ENCODE measurements at places on chromosomes 2 and 18. TPM values are rescaled to one million over a fixed set of nuclear protein-coding genes. Genes with fewer than 3 reads are reported as not detected.

- DNase-seq = no peak
These were observed 337.7 kb upstream of the CHAC2 start for GRCh38 chr2:53429901-53430300.

DNA sequence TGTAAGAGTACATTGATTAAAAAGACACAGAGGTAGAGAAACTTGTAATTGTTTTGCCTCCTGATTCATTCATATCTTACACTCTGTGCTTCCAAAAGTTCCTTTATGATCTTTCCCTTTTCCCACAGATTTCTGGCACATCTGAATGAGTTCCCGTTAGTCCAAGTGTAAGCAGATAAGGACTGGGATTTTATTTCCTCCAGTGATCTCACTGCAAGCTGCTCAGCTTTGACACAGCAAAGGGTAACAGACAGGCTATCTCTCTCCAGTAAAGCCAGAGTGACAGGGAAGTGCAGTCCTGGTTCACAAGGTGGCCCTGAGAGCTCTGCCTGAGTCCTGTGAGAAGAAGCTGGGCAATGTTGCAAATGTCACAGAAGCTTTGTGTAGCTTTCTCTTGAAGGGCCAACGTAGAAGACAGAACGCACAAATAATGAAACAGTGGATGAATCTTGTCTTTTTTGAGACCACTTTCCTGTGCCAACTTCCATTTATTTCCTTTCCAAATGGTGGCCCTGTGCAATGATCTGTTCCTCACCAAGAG, 32.5 kb upstream of the KCNE4 start:
- DNase-seq = no peak

- DNase-seq = peak; percentile 73
These were observed at the start of gene FHOD3 for GRCh38 chr18:36297417-36298125. Gene FHOD3, plus strand, starts transcription at chr18:36297713. Its CDS starts 123 bp downstream, at chr18:36297836.

- no peak for DNase-seq
These were observed 19.2 kb downstream of the PRKCE start for GRCh38 chr2:45670646-45671045.

DNA sequence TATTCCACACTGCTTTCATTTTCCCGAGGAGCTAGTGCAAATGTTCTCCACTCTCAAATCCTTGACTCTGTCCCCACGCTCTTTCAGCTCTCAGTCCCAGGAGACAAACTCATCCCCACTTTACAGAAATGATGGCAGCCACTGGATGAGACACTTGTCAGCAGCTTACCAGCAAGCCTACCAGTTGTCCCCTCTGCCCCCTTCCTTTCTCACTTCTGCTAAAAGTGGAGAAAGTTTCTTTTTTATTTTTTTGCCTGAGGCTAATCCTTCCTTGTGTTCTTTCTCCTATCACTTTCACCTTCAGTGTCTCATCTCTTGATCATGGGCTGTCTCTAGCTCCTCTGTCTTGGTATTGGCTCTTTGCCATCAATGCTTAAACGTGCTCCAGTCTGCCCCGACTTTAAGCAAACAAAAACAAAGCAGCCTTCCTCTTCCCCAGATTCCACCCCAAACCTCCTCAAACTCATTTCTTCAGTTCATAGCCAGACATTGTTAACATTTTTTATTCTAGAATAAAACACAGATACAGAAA, 64.5 kb downstream of the TTC32 start:
- no peak for DNase-seq

GAL3ST2 gene
- 1.7 TPM for total RNA-seq

DNA sequence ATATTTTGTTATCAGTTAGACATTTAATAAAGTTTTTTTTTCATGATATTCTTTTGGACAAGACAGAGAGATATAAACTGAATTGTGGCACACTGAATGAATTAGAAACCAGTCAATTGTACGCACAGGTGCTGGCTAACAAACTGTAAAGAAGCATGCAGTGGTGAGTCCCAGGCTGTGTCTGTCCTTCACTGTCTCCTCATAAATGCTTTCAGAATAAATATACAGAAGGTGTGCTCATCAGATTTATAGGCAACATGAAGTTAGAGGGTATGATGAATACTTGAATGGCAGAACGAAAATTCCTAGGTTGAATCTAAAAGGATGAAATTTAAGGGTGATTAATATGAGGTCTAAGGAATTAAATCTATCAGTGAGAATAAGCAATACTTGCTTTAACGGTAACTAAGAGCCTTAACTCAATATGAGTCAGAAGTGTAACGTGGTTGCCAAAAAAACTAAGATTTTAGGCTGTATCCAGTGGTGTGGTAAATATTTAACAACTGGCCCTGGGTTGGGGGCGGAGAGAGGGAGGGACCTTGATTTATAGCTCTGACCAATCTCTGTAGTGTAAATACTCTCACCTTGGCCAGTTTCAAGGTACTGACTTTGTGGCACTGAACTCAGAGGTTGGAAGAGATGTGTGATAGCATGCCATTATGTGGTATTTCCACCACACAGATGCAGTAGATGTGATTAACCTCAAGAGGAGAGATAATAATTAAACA, 41.9 kb upstream of the AAK1 start:
- DNase-seq = peak; percentile 54

GALNT14 gene
- total RNA-seq = 6.3 TPM

LMAN2L gene
- 32.0 TPM for total RNA-seq

CRACDL gene
- total RNA-seq = not detected

DNA sequence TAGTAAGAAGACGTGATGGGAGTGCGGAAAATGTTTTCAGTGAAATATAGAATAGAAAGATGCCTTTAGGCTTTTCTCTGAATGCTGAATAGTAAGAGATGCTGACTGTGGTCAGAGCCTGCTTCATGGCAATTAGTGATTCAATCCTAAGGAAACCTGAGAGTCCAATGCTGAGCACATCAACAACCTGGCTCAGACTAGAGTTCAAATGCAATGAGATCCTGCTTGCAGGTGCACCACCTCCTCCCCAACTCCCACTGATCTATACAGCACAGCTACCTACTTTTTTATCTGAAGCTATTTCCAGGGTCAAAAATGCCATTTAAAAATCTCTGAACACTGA, 65.4 kb downstream of the AAK1 start:
- no peak for DNase-seq

Measured in MG63 (cell line).